ENCODE measurements at places on chromosomes 1 and 21.

DNA sequence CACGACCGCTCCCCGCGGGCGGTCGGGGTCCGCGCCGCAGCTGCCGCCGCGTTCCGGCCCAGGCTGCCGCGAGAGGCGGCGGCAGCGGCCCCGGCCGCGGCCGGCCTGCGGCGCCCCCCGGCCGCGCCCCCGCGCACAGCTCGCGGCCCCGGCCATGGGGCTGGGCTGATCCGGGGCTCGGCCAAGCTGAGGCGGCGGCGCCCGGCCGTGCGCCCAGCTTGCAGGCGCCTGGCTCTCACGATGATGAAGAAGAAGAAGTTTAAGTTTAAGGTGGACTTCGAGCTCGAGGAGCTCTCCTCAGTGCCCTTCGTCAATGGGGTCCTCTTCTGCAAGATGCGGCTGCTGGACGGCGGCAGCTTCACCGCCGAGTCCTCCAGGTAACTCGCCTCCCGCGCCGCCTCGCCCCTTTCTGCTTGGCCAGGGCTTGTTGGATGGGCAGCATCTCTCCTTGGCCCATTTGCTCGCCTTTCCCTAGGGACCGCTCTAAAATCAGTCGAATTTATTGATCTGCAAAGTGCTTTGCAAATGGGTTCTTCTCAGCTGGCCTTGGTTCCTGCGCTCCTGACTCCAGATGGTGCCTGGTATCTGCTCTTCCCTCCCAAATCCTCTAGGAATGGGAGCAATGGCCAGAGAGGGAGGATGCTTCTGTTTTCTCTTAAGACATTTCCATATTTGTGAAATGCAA is 431 bp downstream of the EEIG2 start:
- DNase-seq = no peak

DNA sequence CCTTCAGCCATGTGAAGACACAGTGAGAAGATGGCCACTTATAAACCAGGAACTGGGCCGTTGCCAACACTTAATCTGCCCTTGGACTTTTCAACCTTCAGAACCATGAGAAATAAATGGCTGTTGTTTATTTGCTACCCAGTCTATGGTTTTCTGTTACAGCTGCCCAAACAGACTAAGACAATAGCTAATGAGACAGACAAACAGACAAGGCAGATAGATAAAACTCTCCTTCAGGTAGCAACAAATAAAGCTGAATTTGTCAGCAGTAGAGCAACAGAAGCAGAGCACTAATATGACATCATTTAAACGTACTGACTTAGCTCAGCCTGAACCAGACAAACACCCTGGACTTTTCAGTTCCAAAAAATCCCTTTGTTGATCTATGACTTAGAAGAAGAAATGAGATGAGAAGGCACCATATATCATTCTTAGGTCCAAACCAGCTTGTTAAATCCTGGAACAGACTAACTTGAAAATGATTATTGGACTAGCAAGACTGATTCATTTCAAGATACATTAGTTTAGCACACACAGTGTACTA is 27.0 kb downstream of the ZZZ3 start:
- no peak for DNase-seq

- DNase-seq = no peak
Observed at GRCh38 chr1:155307247-155307740, 1.4 kb upstream of the FDPS start.

DNA sequence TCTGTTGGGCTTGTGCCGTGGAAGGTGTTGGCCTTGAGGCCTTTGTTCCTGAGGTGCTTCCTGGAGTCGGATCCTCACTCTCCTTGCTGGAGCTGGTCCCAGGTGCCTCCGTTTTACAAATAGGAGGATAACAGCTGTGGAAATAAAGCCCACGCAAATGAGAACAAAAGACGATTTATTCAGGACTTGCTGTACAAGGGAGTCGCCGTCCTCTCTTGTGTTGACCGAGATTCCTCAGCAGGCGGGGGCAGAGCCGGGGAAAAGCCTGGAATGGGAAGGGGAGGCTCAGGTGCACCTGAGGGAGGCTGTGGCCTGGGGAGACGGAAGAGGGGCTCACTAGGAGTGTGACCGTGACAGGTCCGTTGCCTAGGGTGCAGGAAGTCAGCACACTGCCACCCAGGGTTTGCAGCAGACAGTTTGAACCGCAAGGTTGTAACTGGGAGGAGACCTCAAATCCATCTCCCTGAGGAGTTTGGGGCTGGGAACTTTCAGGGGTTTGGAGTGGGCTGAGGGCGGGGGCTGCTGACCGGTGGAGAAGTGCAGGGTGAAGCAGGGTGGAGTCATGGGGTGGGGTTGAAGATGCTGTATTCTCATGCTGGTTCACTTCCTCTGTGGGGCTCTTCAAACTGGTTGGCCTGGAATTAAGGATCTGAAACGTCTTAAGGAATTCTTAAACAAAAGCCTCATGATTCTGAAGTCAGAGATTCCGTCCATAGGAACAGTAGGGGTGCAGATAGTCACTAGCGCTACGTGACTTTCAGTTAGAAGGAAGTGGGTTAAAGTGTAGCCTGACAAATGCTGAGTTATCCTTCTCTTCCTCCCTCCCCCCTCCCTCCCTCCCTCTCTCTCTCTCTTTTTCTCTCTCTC is 2.6 kb upstream of the CSTB start:
- DNase-seq = no peak

- no peak for DNase-seq
Observed at GRCh38 chr1:48391926-48392325, 80.1 kb downstream of the SPATA6 start.
